ENCODE measurements at places on chromosomes 1 and 21.

DNA sequence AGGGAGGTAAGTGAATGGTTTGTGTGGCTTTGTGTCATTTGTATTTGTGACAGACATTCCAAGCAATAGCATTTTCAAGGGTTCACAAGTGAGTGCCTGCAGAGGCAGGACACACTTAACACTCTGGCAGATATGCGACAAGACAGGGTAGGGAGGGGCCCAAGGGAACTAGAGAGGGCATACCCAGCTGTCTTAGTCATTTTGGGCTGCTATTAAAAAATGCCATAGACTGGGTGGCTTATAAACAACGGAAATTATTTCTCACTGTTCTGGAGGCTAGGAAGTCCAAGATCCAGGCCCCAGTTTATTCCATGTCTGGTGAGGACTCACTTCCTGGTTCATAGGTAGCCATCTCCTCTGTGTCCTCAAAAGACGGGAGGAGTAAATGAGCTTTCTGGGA, 137.4 kb downstream of the FGGY start:
- no peak for DNase-seq

DNA sequence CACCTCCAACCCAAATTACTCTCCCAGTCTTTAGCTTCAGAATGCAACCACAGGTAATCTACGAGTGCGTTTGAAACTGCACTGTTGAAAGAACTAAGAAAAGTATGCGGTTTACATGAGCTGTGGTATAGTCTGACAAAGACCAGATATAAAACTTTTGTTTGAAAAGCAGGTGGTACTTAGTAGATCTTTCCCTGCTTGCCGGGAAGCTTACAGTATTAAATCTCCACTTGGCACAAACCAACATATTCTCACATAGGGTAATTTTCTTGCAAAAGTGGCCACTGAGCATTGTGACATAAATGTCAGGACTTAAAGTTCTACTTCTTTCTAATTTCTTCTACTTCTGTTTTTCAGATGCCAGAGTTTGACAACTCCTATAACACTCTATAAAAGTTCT, 8.4 kb downstream of the RGS2 start:
- no peak for DNase-seq

- no peak for DNase-seq
Measured at GRCh38 chr1:150976879-150977694, 2.5 kb upstream of the CERS2 start.

DNA sequence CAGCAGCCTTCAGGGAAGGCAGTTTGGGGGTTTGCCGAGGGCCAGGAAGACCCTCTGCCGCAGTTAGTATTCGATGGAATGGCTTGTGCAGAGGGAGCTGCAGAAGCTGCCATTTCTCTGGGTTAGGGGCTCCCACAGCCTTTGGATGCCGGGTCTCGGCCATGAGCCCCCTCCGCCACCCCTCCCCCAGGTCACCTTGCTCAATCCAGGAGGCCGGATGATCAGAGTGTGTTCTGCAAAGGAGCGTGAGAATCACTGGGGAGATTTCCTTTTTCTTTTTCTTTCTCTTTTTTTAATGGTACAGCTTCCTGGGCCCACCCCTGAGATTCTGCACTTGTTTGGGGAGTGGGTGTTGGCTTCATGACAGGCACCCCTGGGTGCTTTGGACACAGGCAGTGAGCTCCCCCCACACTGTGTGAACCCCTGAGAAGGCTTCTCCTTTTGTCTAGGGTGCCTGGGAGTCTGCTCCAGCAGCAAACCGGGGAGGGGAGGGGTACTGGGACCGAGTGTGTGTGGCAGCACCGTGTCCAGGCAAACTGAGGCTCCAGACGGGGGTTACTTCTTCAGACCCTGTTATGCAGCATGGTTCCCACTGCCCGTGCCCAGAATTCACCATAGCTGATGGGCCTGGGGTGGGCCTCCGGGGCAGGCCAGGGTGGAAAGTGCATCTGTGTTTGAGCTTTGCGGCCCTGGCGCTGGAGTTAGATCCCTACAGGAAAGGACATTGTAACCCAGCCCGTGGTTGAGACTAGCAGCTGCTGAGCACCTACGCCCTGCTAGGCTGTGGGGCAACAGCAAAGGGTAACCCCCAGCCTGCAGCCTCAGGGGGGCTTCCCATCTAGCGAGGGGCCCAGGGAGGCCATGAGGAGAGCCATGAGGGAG, 18.5 kb downstream of the TNFRSF1B start:
- DNase-seq, result no peak

DNA sequence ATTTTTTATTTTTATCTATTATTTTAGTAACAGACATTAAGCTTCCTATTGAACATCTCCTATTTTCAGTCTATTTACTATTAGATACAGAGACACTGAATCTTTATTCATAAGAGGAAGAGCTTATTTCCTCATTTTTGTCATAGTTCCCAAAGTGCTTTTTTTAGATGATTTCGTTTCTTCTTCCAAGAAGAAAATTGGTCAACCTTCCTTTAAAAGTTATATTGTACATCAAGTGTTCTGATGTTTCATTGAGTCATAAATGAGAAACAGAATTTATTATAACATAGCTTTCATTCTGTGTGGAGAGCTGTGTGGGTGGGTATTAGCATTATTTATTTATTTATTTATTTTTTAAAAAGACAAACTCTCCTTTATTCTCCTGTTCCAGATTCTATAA, 50.6 kb upstream of the BACH1 start:
- DNase-seq, result no peak

DNA sequence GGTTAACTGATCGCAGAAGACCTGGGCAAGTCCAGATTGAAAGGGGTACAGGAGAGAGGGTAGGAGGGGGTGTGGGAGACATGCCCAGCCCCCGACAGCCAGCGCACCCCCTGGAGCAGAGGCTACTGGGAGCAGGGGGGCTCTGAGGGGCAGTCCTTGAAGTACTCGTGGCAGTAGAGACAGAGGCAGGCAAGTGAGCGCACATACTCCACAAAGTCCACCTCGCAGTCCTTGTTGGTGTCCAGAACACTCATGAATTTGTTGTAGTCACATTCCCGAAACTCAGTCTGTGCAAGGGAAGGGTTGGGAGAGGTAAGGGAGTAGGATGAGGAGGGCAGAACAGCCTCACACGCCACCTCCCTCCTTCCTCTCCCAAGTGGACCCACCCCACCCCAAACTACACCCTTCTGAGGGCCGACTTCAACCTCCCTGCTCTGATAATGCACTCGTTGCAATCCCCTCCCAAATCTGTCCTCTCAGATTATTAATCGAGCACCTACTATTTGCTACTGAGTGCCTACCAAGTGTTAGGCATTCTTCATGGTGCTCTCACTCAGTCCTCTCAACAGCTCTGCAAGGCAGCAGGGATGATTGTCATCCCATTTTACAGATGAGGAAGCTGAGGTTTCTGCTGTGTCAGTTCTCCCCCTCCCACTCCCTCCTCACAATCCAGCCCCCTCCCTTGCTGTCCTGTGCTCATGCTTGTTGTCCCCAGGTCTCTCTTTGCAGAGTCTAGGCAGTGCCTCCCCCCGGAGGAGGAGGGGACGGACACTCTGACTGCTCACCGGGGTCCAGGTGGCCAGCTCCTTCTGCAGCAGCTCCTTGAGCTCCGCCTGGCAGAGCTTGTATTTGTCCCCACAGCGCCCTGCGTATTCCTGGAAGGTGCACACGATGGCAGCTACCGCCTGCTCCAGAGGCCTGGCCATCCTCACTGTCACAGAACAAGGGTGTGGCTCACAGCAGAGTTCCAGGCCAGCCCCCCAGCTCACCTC, 1.2 kb downstream of the S100A3 start:
- no peak for DNase-seq

GRCh38 chr1:35369922-35370671, 101.6 kb downstream of the ZMYM4 start:
- no peak for DNase-seq

- DNase-seq, result no peak
Measured at GRCh38 chr1:219495737-219496408, 117.0 kb downstream of the ZC3H11B start.

All from NCI-H2029 treated with DMSO at 0.1 percent for 48 hours (cell line).